ENCODE measurements at places on chromosomes 7 and 10.

GRCh38 chr7:48428091-48428684 is 256.9 kb downstream of the ABCA13 start:
- DNase-seq = no peak

DNA sequence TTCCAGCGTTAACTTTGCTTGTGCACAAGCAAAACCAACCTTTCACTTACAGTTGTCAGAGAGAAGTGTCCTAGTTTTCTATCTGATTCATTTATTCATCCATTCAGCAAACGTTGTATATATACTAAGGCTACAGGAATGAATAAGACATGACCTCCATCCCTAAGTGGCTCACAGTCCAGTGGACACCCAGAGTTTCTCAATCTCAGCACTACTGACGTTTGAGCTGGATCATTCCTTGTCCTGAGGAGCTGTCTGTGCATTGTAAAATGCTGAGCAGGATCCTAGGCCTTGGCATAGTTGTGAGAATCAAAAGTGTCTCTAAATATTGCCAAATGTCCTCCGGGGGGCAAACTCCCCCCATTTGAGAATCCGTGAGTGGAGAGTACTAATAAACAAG is 166.7 kb upstream of the PRKCQ start:
- no peak for DNase-seq

- DNase-seq = no peak
These were observed 605.6 kb upstream of the CNTNAP2 start for GRCh38 chr7:145511004-145511403.

DNA sequence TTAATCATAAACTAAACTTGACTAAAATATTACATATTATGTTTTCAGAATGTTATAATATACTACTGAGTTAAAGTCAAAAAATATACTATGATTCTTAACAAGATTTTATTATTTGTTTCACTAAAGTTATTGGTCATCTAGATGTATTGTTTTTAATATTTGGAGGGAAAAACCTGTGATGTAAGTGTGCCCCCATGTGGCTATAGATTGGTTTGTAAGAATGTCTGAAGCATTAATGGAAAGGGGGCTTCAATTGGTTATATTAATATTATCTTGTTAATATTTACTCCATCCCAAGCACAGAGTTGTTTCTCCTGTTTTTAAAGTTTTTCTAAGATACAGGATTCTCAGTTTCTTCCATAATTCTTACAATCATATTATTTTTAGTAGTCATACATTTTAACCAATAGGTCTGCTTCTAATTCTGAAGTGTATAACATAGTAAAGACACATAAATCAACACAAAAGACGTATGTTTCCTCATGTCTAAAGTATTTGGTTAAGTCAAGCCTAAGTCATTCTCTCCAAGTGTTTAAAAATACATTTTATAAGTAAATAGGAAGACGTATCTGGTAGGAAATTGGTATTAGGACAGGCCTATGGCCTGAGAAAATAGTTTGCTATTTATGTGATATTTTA is 58.0 kb downstream of the GNAT3 start:
- peak; percentile 19 for DNase-seq

DNA sequence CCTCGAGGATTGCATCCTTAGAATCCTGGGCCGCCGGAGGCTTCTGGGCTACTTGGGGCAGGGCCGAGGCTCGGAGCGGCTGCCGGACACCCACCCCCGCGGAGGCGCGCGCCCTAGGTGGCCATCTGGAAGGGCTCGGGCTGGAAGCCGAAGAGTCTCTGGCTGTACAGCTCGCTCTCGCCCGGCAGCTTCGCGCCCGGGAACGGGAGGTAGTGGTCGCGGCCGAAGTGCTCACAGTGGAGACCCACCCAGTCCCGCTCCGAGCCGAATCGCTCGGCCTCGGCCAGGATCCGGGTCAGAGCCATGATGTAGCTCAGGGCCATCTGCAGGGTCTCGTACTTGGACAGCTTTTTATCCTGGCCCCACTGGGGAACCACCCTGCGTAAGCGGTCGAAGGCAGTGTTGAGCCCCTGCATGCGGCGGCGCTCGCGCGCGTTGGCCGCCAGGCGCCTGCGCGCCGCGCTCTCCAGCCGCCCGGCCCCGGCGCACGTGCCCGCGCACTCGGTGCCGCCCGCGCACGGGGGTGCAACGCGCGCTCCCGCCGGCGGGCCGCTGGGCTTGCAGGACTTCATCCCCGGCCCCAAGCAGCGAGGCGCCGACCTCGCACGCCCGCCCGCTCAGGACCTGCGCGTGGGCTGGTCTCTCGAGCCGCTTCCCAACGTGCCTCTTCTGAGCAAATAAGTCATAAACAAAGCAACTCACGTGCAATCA is 652 bp downstream of the ATOH7 start:
- peak; percentile 60 for DNase-seq

DNA sequence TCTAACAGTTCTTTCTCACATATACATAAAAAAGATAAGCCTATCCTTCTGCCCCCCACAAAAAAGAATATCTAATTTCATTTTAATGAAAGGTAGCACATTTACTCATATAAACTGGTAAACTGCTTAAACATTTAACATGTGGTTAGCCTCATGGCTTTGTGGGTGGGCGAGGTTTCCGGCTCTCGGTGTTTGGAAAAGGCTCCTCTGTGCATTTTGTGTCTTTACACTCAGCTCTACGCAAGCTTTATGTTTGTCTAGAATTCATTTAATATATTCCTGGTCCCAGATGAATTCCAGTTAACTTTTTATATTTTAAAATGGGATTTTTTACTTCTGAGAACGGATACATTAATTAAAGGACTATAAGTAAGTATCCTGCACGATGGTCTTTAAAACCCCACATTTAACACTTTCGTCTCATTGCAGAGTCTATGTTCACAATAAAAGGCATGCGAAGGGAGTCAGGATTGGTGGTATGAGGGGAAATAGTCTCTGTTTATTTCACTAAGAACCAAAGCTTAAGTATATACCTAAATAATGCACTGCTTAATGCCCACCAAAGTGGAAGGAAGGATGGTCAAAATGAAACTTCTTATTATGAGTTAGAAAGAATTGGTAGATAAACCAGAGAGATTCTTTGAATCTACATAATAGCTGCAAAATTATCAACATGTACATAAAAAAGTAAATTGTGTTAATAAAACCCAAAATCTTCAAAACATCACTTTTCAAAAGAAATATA is 197.2 kb downstream of the CRPPA start:
- no peak for DNase-seq

DNA sequence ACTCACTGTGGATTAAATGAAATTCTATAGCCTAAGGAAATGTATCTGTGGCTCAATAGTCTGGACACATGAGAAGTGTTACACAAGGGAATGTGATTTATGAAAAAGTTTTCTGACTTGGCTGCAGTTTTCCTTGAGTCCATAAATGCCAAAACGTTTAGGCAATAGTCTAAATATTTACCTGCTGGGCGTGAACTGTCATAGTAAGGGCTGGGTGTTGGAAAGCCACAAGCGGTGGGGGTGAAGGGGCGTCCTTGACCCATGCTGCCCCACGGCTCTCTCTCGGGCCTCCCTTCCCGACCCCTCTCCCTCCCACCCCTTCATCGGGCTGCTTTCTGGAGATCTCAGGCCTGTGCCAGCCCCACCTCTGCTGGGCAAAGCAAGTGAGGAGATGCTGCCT is 223.7 kb downstream of the BUB3 start:
- DNase-seq = no peak

GRCh38 chr10:60189861-60190475 is 199.7 kb downstream of the ANK3 start:
- DNase-seq = no peak

DNA sequence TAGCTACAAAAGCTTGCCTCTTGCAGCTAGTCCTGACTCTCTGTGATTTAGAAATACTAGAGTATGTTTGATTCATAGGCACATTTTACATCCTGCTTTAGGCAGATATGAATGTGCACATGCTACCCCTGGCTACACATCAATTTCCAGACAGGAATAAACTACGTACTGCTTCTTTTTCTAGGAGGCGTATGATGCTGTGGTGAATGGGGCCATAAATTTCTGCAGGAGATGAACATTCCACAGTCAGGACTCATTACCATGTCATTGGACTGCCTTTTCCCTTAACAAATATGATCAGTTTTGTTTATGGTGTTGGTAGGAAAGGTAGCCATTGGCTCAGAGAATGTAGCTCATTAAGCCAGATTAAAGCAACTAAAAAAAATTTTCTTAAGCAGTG is 50.1 kb upstream of the IFRD1 start:
- DNase-seq = no peak

- DNase-seq = peak; percentile 95
These were observed 72.8 kb upstream of the ZNF722 start for GRCh38 chr7:63925626-63926460.

- DNase-seq = peak; percentile 32
These were observed 591 bp downstream of the BZW2 start for GRCh38 chr7:16646472-16647072.

GRCh38 chr10:57624856-57625592 is 642.7 kb downstream of the IPMK start:
- DNase-seq = no peak

DNA sequence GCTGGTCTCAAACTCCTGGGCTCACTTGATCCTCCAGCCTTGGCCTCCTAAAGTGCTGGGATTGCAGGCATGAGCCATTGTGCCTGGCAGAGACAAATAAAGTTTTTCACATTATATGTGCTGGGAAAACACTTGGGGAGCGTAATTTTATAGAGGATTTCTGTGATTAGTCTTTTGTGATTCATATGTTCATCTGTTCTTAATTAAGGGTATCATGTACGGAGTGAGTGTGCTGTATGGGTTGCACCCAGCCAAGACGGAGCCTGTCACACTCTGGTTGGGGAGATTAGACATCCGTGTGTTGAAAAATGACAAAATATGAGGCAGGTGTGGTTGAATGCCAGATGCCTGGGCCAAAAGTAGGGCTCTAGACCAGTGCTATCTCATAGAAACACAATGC is 10.3 kb downstream of the ADRB1 start:
- no peak for DNase-seq

DNA sequence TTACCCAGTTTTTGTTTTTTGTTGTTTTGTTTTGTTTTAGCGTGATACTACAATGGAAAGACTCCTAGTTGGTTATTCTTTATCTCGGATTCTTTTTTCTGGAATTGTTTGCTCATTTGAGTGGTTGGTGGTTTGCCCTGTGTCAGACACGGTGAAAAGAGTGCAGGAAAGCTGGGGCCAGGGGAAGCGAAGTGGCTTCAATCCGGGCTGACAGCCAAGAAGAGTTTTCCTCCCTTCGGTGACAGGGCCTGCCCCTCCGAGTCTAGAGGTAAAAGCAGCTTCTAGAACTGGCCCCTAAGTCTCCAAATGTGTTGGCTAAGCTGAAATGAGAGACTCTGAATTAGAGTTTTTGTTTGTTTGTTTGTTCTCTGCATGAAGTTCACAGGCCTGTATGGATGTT is 5.7 kb upstream of the AP5Z1 start:
- DNase-seq = peak; percentile 6

DNA sequence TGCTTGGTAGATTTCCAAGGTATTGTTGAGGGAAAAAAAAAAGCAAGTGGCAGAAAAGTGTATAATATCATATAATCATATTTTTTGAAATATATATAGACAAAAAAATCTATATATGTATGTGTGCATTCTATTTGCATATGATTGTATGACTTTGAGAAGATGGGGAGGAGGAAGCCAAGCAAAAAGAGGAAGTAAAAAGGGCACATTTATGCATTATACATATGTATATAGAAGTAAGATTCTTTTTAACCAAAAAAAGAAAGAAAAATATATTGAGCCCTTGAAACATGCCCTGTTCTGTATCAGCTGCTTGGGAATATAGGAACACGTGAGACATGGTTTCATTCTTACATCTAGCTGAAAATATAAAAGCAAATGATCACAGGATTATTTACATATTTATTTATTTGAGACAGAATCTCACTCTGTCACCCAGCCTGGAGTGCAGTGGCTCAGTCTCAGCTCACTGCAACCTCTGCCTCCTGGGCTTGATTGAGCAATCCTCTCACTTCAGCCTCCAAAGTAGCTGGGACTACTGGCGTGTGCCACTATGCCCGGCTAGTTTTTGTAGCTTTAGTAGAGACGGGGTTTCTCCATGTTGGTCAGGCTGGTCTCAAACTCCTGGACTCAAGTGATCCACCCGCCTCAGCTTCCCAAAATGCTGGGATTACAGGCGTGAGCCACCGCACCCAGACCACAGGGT is 18.0 kb upstream of the SLF2 start:
- DNase-seq = no peak

- no peak for DNase-seq
These were observed 252.2 kb downstream of the CALN1 start for GRCh38 chr7:72159911-72160310.

- DNase-seq = no peak
These were observed 4.8 kb upstream of the HYCC1 start for GRCh38 chr7:23018750-23019149.

DNA sequence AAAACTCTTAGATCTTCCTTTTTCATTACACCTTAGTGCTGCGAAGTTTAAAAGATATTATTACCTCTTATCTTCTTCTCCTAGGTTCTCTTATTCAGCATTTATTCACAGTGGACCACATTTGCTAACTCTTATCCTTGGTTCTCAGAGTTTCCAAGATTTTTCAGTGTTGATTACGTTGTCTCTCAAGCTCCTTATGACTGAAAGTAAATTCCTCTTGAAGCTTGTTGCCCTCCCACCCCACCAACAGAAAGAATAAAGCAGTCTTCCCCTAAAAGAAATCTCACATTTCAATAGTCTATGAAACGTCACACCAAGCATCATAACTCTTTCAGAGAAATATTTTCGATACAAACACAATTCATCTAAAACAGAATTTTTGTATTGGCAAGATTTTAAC is 362.5 kb downstream of the MAGI2 start:
- no peak for DNase-seq

- DNase-seq = no peak
These were observed 46.8 kb downstream of the CDC14C start for GRCh38 chr7:48971173-48971572.

- no peak for DNase-seq
These were observed 77.0 kb downstream of the OAT start for GRCh38 chr10:124341768-124342135.

GRCh38 chr10:110426294-110427181 is 71.2 kb upstream of the DUSP5 start:
- DNase-seq = no peak

DNA sequence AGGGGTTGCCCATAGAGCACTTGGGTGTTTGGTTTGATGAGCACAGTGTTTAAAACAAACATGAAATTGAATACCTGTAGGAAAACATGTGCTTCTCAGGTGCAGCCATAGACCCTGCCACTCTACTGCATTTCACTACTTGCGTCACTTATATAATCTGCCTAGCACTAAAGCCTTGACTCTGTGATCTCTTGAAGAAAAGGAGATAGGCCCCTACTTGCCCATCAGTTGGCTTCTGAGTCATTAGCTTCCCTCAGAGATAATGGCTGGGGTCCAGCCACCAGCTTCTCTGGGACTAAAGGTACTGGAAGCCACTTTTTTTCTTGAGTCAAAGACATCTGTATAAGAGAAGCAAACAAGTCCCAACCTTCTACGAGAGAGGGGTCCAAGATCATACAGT is 45.9 kb upstream of the BTRC start:
- DNase-seq = no peak

DNA sequence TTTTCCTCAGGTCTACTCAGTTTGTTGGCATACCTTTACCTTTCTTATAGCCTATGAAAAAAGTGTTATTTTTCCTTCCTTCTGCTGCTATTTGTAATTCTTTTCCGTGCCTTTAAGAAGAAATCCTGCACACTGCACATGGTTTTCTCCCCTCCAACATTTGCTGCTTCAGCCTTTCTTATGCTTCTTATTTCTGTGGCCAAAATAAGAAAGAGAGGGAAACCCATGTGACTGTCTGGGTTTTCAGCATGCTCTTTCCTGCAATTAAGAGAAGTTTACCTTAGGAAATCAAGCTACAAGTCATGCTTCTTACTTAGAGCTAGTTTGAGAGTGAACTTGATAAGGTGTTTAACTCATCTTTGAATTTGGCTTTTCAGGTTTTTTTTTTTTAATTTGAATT is 11.0 kb downstream of the TBC1D12 start:
- DNase-seq = no peak

All from NCI-H1105 treated with DMSO at 0.1 percent for 48 hours (cell line).